ENCODE measurements at places on chromosomes 16 and 17.

GRCh38 chr17:61660746-61661485 is 69.9 kb upstream of the NACA2 start:
- no peak for DNase-seq

DNA sequence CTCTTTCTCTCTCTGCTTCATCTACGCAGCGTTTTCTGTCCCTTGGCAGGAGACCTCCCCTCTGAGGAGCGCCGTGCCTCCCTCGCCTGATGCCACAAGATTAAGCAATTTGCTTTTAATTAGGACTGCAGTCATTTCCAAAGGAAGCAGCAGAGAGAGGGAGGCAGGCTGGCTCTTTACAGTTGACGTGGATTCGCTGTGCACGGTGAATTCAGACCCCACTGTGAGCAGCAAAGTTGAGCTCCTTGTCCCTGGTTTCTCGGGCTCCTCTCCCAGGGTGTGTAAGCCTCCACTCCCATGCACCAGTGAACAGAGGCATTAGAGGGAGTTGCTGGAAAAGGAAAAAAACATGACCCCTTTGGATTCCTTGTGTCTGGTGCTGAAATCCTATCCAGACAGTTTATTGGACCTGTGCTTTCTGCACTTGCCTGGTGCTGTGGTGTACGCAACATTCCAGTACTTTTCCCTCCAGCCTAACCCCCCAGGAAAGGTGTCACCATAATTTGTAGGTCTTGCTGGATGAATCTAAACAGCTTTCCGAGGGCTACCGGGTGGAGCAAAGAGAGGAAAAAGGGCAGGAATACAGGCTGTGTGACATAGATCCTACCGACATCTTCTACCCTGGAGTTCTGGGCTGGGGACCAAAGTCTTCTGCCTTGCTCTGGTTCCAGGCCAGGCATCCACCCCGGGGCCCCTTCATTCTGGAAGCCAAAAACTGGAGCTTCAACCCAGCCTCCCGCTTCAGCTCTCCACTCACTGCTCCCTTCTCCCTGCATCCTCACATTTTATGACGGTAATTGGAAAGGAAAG is 171.0 kb downstream of the MAF start:
- no peak for DNase-seq

DNA sequence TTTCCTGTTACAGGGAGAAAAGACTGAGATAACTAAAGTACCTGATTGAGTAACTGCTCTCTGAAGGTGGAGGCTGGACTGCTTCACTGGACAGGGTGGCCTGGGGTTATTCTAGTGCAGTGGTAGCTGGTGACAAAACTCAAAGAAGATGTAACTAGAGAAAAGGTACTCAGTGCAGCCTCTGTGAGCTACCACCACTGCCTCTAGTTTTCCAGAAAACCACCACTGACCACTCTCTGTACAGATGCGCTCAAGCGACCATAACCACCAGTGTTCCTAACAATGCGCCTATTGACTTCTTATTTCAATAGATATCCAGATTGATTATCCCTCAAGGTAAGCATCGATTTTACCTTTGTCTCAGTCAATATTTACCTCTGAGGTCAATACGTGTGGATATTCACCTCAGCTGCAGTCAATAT is 492.2 kb downstream of the WWOX start:
- DNase-seq, result no peak

DNA sequence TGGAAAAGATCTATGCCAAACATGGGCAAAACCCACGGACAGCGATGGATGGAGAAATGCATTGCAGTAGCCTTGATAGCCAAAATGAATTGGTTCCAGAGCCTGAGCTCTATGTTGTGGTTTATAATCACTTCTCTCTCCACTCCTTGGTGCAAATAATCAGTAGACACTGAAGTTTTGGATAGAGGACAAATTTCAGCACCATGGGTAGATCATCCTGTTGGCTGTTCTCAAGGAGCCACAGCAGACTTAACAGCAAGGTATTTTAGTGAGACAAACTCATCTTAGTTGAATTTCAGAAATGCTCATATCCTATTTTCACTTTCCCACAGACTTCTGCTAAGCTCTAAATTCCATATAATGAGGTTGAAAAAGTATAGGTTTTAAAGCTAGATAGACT is 88.3 kb upstream of the CCL1 start:
- no peak for DNase-seq

DNA sequence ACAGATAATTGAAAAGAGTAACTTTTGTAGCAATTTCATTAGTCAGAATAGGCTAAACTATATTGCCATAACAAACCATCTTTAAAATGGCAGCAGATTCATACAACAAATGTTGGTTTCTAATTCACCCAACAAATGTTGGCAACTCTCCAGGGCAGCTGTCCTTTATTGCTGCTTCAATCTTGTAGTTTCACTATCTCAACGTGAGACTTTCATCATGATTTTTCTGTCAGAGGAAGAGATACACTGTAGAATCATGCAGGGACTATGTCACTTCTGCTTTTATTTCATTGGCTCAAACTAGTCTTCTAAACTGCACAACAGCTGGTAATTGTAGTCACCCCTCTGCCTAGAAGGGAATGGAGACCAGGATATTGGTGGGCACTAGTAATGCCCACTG is 174.2 kb downstream of the TANC2 start:
- no peak for DNase-seq

DNA sequence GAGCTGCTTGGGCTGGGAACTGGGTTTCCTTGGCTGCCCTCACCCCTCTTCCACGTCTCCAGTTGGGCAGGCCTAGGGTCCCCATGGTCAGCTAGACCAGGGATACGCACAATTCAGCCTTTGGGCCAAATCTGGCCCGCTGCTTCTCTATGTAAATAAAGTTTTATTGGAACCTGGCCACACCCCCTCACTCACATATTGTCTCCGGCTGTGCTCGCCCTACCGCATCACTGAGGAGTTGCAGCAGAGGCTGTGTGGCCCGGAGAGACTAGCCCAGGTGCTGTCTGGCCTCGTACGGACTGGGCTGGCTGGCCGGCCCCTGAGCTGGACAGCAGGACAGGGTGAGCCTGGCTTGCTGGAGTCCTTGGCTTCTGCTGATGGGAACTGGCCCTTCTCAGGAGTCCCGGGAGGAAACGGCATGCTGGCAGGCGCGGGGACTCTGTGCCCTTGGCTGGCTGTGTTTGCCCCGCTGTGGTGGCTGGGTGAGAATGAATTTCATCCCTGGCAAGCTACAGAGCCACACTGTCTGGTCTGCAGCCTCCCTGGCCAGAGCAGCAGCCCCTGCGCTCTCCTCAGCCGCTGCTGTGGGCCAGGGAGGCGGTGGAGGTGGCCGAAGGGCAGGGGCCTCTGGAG is 82.0 kb downstream of the ENGASE start:
- DNase-seq, result no peak

- no peak for DNase-seq
Measured at GRCh38 chr17:38357486-38358123, 6.0 kb downstream of the SOCS7 start.

DNA sequence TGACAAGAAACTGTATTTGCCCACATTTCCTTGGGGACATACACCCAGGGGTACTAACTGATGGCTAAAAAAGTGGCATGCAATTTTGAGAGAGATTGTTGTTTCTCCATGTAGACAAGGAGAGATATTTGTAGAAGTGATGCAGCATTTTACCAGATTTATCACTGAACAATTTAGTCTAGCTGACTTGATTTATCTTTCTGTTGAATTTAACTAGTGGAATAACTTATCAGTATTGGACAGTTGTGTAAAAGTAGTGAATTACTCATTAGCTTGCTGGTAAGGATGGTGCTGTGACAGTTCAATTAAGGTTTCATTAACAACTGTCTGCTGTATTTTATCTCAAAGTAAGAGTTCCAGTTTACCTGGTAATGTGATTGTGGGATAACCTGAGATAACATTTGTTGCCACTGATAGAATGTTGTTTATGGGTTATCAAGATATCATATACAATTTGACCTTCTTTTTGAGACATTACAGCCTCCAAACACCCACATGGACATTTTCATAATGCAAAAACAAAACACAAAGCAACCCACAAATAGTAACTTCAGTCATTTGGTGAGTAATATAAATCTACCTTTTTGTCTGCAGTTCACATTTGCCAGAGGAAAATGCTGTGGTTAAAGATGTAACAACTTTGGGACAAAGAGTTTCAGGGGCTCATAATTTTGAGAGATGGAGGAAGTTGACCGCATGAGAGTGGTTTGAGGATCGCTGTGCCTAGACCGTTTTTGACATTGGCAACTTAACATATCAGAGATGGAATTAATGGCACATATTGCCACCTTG is 3.8 kb downstream of the NLK start:
- DNase-seq, result no peak

DNA sequence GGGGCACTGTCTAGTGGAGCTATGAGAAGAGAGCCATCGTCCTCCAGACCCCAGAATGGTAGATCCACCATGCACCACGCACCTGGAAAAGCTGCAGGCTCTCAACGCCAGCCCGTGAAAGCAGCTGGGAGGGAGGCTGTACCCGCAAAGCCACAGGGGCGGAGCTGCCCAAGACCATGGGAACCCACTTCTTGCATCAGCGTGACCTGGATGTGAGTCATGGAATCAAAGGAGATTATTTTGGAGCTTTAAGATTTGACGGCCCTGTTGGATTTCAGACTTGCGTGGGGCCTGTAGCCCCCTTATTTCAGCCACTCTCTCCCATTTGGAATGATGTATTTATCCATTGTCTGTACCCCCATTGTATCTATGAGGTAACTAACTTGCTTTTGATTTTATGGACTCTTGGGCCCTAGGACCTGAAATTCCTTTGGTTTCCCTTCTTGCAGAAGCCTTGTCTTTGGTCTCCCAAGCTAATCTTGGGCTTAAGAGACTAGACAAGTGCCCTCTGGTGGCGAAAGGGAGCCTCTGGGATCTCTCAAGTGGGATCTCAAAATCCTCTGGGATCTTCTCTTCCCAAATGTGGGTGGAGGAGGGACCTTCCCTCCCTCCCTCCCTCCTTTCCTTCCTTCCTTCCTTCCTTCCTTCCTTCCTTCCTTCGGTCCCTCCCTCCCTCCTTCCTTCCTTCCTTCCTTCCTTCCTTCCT is 58.2 kb upstream of the HAPSTR1 start:
- no peak for DNase-seq

DNA sequence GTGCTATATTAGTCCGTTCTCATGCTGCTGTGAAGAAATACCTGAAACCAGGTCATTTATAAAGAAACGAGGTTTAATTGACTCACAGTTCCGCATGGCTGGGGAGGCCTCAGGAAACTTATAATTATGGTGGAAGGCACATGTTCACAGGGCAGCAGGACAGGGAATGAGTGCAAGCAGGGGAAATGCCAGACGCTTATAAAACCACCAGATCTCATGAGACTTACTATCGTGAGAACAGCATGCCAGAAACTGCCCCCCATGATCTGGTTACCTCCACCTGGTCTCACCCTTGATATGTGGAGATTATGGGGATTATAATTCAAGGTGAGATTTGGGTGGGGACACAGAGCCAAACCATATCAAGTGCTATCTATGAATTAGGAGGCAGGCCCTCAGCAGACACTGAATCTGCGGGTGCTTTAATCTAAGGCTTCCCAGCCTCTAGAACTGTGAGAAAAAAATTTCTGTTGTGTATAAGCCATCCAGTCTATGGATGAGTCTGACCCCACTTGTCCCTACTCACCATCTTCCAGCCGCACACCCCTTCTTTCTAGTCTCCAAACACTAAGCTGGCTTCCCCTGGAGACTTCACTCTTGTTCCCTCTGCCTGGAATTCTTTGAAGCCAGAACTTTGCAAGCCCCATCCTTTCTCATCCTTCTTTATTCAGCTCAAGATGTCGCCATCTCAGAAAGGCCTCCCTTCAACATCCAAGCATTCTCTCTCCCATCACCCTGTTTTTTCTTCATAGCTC is 772 bp upstream of the NUP93 start:
- no peak for DNase-seq
